ENCODE measurements at places on chromosomes 11 and 22.

- DNase-seq: no peak
Measured at GRCh38 chr22:17562906-17563870, at the start of gene SLC25A18. Gene SLC25A18 (plus strand): TSS chr22:17563498. CDS start chr22:17579945, 16,447 bp downstream.

DNA sequence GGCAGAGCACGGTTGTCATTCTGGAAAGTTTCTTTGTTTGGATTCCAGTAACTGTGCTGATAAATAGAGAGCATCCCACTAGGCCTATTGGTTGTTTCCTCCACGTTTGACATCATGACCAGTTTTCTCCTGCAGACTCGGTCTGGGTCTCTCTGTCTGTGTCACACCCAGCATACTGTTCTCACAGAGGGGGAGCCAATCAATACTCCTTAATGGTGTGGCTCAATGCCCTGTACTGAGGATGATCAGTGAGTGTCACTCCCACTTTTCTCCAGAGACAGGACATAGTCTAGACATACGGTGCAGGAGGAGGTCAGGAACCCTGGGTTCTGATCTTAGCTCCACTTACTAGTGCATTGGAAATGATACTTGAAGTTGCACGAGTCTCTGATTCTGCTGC, 88.2 kb upstream of the BLID start:
- DNase-seq: no peak

GRCh38 chr22:31155422-31155821, 4.6 kb upstream of the RNF185 start:
- no peak for DNase-seq

GRCh38 chr22:19693981-19694670, 20.2 kb upstream of the SEPTIN5 start:
- no peak for DNase-seq

DNA sequence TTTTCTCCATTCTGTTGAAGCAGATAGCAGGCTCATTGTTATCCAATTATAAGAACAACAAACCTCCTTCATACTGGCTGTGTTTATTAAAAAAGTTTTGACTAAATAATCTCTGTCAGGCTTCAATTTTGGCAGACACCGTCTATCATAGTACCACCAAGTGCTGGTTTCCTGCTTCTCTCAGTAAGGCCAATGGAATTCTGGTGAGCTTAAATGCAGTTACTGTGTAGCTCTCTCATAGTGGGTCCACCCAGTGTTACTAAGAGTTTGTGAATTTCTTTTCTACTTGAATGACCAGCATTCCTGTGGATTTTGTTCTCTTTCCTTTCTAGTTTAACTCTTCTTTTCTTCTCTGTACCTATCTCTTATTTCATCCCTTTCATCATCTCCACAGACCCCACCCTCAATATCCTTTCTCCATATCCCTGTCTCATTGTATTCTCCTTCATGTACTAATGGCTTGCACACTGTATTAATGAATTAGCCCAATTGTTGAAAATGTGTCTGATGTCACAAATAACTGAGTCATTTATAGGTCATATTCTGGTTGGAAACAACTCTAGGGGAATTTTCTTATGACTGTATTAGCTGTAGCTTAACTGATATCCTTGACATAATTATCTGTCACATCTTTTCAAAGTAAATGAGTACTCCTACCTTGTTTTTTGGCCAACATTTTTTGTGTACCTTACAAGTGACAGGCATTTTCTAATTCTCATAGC, 372.1 kb downstream of the FAT3 start:
- no peak for DNase-seq

- DNase-seq: no peak
Measured at GRCh38 chr11:36150986-36151385, 138.2 kb downstream of the COMMD9 start.

DNA sequence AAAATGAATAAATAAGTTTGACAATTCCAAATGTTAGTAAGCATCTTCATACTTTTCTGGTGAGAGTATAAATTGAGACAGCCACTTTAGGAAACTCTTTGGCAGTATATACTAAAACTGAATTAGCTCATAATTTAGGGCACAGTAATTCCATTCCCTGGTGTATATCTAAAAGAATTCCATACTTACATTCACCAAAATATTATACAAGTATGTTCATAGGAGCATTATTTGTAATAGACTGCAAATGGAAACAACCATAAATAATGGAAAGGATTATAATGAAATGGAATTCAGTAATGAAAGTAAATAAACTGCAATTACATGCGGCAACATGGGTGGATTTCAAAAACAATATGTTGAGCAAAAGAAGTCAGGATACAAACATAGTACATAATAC, 315.8 kb upstream of the LRRC4C start:
- DNase-seq: no peak

GRCh38 chr11:35099278-35100012, 39.5 kb upstream of the CD44 start:
- no peak for DNase-seq

Measured in activated gamma-delta T cell treated with Interleukin-2 at 50 U/mL for 16 hours (primary cell).